ENCODE measurements at places on chromosomes 6 and 20.

- DNase-seq: no peak
- no peak overlapping the region for H3K27ac ChIP-seq
- no peaks in the 10 kb centered on the region for H3K36me3 ChIP-seq
- H3K27me3 ChIP-seq: no peaks in the 10 kb centered on the region
These were observed 669.5 kb upstream of the MARCKS start for GRCh38 chr6:113187661-113188060.

GRCh38 chr20:51961964-51962761 lies 159.8 kb upstream of the SALL4 start:
- H3K27ac ChIP-seq: no peak overlapping the region
- no peaks in the 10 kb centered on the region for H3K27me3 ChIP-seq
- H3K4me1 ChIP-seq: no peaks in the 10 kb centered on the region
- H3K36me3 ChIP-seq: no peaks in the 10 kb centered on the region
- DNase-seq: no peak

GRCh38 chr6:8172530-8172929 lies 70.2 kb upstream of the EEF1E1 start:
- no peaks in the 10 kb centered on the region for H3K27me3 ChIP-seq
- H3K4me1 ChIP-seq: no peaks in the 10 kb centered on the region
- no peak overlapping the region for H3K4me3 ChIP-seq
- no peaks in the 10 kb centered on the region for H3K36me3 ChIP-seq

GRCh38 chr20:20521736-20522135 lies 153.8 kb downstream of the INSM1 start:
- no peak overlapping the region for H3K27ac ChIP-seq
- H3K27me3 ChIP-seq: no peaks in the 10 kb centered on the region
- no peaks in the 10 kb centered on the region for H3K36me3 ChIP-seq
- H3K4me1 ChIP-seq: no peaks in the 10 kb centered on the region

DNA sequence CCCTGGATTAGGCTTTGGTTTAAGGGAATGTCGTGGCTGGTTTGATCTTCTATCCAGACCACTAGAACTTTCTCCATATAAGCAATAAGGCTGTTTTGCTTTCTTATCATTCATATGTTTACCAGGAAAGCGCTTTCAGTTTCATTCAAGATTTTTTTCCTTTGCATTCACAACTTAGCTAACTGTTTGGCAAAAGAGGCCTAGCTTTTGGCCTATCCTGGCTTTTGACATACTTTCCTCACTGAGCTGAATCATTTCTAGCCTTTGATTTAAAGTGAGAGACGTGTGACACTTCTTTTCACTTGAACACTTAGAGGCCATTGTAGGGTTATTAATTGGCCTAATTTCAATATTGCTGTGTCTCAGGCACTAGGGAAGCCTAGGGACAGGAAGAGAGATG lies 1.7 kb upstream of the FAM50B start:
- H3K4me3 ChIP-seq: no peak overlapping the region
- H3K27ac ChIP-seq: no peak overlapping the region
- H3K4me1 ChIP-seq: peaks cover 5% of the 10 kb centered on the region
- DNase-seq: no peak

DNA sequence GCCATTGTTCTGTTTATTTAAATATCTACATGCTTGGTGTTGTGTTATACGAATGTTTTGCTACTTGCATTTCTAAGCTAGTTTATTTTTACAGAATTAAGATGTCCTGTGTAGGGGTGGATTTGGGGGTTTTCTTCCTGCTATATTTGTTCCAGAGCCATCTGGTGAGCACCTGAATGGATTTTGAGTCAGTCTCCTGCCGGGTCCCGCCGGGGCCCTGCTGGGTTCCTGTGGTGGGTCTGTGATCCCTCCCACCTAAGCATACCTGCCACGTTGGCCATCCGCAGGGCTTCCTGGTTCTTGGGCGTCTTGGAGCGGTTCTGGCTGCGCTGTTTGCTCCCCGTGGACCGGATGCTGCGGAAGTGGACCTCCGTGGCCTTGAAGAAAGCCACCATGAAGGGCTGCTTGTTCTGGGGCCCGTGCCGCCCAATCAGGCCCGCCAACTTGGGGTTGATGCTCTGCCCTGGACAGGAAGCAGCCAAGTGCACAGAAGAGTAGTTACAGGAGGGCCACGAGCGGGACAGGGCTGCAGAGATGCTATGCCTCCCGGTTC lies 82.9 kb downstream of the BMP7 start:
- no peak overlapping the region for H3K4me3 ChIP-seq
- no peak overlapping the region for H3K27ac ChIP-seq
- no peaks in the 10 kb centered on the region for H3K27me3 ChIP-seq

DNA sequence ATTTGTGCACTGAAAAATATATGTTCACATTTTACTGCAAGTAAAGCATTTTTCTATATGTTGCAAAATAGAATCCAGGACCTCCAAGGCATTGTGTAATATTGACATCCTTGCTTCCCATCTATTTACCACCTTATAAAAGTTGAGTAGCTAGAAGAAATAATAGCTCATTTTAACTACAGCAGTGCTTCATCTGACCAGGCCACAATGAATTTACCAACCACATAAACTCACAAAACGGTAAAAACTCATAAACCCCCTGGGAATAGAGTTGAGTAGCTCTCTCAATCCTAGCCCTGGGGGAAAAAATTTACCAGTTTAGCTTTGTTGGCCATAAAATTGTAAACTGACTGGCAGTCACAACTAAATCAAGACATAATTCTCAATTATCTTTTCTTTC lies 3.9 kb downstream of the ATXN1 start:
- no peak for DNase-seq
- no peaks in the 10 kb centered on the region for H3K27me3 ChIP-seq
- no peak overlapping the region for H3K4me3 ChIP-seq
- peak overlapping the region; percentile 99 for H3K27ac ChIP-seq
- H3K36me3 ChIP-seq: no peaks in the 10 kb centered on the region
- H3K4me1 ChIP-seq: peaks cover 52% of the 10 kb centered on the region
